Occipital lobe (tissue), 3 donors: ENCODE measurements at places on chromosomes 7 and 10.

GRCh38 chr10:77230194-77230593 is 407.4 kb downstream of the KCNMA1 start:
- no peak for DNase-seq

DNA sequence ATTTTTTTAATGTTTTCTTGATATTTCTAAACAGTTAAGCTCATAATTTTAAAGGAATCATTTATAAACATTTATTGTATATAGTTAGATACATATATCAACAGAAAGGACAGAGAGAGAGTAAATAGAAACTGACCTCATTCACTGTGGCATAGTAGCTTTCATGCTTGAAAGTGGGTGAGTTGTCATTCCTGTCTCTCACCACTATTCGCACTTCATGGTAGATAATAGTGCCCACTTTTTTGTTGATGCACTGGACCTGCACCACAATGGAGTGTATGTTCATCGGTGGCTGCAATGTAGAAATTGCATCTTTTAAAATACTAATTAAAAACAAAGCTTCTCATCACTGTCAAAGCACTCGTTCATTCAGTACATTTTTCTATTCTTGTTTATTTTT is 432.0 kb downstream of the PCDH15 start:
- DNase-seq, result no peak

- no peak for DNase-seq
These were observed 178.7 kb downstream of the DNAJB6 start for GRCh38 chr7:157515342-157516041.

DNA sequence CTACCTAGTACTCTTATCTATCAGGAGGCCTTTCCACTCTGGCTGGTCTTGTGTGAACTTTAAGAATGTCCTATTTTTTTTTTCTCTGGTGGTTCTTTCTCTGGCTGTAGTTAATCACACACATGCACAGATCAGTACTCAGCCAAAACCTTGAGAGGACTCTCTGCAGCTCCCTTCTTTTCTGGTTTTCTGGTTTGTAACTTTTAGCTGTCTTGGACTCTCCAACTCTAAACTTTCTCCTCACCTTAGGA is 54.9 kb upstream of the HELLS start:
- no peak for DNase-seq

DNA sequence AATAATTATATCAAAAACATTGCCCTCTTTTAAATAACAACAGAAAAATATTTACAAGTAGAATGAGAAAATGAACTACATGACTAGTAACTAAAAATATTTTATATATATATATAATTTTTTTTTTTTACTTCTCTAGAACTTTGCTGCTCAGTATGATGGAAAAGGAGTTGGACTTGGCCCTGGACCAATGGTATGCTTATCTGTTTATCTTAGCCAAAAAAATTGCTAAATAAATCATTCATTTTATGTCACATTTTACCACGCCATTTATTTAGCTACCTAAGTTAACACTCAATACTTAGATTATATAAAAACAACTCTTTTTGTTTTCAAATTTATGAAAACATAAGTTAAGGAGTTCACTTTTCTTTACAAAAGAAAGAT is 6.7 kb downstream of the COL1A2 start:
- no peak for DNase-seq

DNA sequence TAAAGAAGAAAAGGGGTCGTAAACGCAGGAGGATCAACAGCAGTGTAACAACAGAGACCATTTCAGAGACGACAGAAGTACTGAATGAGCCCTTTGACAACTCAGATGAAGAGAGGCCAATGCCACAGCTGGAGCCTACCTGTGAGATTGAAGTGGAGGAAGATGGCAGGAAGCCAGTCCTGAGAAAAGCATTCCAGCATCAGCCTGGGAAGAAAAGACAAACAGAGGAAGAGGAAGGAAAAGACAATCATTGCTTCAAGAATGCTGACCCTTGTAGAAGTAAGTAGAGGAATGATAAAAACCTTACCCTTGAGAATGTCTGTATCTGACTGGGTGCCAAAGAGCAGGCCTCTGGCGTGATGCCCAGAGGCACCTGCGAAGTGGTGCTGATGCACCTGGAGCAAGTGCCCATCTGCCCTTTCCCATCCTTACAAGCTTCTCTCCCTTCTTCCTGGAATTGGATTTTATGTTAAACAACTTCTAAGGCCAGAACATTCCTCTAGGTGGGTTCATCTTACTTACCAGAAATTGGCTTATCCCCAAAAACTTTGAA is 86.4 kb upstream of the SAMD8 start:
- no peak for DNase-seq

DNA sequence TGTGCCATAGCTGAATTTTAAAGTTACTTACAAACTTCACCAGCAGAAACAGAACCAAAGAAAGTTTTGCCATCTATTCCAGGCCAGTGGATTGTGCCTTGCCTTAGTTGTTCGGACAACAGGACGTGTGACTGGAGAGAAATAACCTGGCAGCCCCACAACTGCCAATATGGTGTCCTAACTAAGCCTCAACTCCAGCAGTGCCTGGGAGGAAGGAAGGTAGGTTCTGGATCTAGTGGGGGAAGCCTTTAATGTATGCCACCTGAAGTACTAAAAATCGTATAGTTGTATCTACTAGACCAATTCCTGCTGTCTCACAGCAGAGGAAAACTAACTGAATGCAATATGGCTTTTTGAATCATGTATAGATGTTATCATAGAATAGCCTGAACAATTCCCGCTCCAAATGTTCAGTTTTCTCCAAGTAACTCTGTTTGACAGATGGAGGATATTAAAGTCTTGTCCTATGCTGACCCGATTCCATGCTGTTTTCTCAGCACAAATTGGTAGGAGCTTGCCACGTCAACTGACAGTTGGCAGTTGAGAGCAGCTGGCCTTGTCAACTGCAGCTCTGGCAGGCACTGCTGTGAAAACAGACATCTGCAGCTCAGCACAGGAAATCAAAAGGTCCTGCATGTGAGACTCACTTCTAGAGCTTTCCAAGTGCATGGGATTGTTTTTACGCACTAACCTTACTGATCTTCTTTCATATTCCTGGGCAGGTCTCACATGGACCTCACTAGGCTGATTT is 84.5 kb upstream of the WNT16 start:
- no peak for DNase-seq
